ENCODE measurements at places on chromosomes 12 and 14.
A peak's percentile ranks its signal among the peaks of the same experiment; 100 is the strongest.

- DNase-seq: no peak
These were observed 64.7 kb upstream of the STAC3 start for GRCh38 chr12:57315681-57316080.

GRCh38 chr14:23115039-23115731 lies 3.9 kb downstream of the CEBPE start:
- DNase-seq: no peak

GRCh38 chr12:55726971-55727370 lies 1.8 kb downstream of the CD63 start:
- no peak for DNase-seq

GRCh38 chr14:99568567-99569560 lies 35.1 kb downstream of the CCDC85C start:
- no peak for DNase-seq

GRCh38 chr14:47899685-47900084 lies 224.3 kb upstream of the MDGA2 start:
- DNase-seq: no peak

DNA sequence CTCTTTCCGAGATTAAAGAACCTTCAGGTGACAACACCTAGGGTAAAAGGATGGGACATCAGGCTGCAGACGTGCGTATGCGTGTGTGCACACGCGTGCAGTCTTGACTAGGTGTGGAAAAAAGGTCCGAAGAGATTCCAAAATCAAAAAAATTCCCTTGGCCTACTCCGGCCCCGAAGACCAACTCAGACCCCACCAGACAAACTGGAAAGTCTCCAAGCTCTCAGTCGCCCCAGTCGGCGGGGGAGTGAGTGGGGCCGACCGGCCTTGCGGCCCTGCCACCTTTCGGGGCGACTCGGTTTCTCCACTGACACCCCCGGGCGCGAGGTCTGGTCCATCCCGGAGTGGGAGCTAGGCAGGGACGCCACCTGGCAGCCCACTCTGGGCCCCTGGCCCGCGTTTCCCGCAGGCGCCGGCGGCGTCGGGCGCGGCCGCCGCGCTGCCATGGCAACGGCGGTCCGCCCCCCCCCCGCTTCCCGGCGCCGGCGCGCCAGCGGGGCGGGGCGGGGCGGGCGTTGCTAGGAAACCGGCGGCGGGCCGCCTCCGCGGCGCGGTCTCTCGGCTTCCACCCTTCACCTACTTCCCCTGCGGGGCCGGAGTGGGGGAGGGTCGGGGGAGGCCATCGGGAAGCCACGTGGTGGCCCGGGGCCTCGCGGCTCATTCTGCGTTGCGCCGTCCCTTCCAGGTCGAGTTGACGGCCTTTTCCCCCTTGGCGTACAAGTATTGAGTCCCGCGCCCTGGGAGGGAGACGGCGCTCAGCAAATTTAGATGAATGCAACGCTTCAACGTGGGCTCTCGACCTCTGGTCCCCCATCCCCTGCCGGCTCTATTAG lies 253.1 kb downstream of the EFCAB11 start:
- peak; percentile 83 for DNase-seq

DNA sequence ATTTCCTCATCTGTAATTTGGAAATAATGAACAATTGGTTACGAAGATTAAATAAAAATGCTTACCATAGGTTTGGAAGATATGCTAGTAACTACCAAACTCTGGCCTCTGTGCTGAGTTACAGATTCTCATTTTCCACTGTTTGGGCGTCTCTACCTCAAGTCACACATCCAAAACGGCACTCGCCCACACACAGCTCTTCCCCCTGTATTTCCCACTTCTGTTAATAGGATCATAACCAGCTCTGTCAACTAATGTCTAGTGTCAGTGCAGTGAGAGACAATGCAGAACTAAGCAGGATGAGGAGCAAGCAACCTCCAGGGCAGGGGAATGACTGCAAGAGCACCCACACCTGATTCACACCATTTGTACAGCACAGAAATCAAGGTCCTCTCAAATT lies 10.9 kb upstream of the SYCP3 start:
- no peak for DNase-seq

GRCh38 chr14:55699131-55700057 lies 119.4 kb downstream of the KTN1 start:
- no peak for DNase-seq

DNA sequence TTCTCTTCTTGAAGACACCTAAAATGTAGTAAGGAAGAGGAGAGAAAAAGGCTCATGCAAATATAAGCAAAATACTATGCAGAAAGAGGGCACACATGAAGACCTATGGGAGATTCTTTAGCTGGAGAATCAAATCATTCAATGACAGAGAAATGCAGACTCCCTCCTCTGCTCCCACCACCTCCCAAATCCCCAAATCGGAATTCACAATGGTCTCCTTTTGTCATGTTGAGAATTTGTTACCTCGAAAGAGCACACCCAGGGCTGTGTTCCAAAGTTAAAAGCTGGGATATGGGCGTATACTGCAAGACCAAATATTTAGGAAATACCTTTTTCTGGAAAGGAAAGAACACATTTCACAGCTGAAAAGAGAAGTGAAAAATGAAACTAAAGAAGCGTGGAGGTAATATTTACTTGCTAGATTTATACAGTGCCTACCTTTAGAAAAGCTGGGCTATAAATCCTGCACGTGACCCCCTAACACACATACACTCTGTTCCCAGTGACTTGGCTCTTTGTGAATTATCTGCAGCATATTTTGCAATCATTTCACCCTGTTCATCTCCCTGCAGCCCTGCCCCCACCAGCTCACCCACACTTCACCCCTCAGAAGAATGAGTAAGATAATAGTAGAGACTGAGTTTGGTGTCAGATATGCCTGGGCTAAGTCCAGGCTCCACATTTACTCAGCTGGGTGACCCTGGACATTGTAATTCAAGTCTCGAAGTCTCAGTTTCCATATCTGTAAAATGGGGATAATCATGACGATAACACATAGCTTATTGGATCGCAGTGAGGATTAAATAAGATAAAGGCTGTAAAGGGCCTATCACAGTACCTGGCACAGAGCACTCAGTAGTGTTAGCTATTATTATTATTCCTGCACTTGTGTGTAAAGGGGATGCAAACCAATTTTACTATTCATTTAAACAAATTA lies 2.9 kb upstream of the CACNA1C start:
- DNase-seq: no peak

GRCh38 chr12:106764738-106765137 lies 9.7 kb upstream of the RIC8B start:
- no peak for DNase-seq

DNA sequence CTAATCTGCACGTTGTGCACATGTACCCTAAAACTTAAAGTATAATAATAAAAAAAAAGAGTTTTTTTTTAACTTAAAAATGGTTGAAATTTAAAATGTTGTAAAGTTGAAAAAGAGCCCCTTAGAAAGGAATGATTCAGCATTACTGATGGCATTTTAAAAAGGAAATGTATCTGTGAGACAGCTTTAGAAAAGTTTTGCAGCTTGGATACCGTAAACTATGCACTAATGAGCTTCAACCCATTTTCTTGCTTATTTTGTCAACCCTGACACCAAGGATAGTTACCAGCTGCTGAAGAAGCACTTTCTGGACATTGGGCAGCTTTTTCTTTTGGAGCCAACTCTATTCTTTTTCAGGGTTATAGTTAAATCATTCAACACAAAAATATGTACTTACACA lies 4.3 kb downstream of the BICD1 start:
- DNase-seq: no peak

- DNase-seq: no peak
These were observed 1339.2 kb downstream of the AACS start for GRCh38 chr12:126404293-126404881.

DNA sequence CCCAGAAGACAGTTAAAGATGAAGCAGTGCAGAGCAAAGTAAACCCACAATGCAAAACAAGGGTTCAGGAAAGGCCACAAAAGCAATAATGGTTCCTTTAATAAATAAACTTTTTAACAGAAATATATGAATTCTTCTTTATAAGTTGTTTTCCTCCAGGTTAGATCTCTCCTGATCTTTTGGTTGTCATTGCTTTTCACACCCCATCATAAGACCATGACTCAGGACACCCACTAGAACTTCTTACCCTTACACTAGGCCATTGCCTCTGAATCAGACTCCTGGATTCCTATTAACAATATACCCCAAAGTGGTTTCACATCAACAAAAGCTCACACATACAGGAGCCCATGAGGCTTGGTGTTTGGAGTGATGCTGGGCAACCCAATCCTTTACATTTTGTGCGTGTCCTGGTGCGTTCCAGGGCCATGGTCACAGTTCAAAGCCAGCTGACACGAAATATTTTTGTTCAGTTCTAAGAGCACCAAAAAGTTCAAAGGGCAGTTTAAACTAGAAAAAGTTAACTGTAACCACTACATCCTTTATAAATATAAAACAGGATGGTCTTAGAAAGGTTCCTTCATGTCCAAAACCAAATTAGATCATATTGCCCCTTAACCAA lies 187.0 kb downstream of the EPS8 start:
- DNase-seq: no peak

DNA sequence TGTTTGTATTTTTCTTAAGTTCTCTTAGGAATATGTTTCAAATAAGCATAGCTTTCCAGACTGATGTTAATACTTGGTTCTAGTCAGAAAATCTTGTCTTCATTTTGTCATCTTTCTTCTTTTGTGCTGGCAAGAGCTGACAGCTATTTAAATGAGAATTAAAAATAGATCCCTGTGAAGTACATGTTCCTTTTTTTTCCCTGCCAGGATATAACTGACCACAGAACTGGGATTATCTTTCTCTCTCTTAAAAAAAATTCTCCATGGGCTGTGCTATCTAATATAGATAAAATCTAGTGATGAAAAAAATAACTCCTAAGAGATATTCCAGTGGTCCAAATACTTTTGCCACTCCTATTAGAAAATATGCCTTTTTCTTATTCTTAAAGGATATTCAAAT lies 163.4 kb downstream of the AKAP6 start:
- no peak for DNase-seq

DNA sequence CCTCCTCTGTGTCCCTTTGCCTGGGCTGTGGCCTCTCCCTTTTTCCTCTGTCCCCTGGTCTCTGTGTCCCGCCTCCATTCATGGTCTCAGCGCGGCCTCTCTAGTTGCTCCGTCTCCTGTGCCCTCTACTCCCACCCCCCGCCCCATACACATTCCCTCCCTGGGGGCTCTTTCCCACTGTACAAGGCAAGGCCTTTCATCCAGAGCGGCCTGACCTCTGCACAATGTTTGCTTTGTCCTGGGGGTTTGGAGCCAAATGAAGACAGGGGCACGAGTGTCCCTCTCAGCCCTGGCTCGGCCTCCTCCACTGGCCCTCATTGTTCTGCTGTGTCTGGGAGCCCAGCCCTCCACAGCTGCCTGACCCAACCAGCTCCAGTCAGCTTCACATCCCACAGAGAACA lies 678.6 kb downstream of the BCL11B start:
- no peak for DNase-seq

DNA sequence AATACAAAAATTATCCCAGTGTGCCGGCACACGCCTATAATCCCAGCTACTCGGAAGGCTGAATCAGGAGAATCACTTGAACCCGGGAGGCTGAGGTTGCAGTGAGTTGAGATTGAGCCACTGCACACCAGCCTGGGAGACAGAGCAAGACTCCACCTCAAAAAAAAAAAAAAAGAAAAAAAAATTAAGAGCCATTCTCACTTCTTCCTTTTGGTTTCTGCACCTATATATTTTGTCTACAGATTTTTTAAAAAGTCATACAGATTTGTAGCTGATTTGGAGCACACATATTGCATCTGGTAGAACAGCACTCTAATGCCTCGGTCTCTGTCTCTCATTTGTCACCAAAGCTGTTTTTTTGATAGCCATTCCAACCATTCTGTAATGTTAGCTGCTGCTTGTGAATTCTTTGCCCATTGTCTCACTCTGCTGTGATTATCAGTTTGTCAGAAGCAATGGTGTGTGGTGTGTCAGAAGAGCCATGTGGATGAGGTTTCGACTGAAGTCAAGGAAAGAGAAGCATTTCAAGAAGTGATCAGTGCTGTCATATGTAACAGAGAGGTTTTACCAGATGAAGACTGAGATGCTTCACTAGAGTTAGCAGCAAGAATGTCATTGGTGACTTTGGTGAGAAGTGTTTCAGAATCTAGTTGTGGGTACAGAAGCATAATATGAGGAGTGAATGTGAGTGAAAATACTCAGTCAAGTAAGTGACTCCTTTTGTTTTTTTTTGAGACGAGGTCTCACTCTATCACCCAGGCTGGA lies 8.7 kb upstream of the KTN1 start:
- DNase-seq: no peak

GRCh38 chr14:58199726-58200479 lies at the start of gene ACTR10:
Gene ACTR10, plus strand, starts transcription at chr14:58200149. Its CDS starts 69 bp downstream, at chr14:58200218.
- DNase-seq: peak; percentile 82

GRCh38 chr14:101463566-101464171 lies 97.6 kb upstream of the DIO3 start:
- no peak for DNase-seq

All from stimulated activated CD4-positive, alpha-beta T cell treated with anti-CD3 and anti-CD28 coated beads, Interleukin-4, amount 100 ng/mL, for 48 hours (primary cell).